NCI-H1048 (cell line): ENCODE measurements at places on chromosomes 7 and 10.

DNA sequence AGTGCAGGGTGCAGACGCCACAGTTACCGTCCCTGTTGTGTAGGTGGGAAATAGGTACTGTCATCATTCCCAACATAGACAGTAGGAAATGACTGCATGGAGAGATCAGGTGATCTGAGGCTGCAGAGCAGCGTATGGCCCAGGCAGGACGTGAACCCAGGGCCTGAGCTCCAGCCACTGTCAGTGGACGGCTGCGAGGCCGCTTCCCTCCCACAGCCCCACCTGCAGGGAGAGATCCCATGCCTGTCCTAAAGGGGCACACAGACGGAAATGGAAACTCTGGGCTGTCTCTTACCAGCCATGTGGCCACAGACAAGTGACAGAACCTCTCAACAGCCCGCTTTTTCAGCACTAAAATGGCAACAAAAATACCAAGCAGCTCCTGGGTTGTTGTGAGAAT lies 44.5 kb upstream of the MNX1 start:
- no peak for DNase-seq

GRCh38 chr7:142000244-142000643 lies 4.6 kb downstream of the MGAM start:
- no peak for DNase-seq

DNA sequence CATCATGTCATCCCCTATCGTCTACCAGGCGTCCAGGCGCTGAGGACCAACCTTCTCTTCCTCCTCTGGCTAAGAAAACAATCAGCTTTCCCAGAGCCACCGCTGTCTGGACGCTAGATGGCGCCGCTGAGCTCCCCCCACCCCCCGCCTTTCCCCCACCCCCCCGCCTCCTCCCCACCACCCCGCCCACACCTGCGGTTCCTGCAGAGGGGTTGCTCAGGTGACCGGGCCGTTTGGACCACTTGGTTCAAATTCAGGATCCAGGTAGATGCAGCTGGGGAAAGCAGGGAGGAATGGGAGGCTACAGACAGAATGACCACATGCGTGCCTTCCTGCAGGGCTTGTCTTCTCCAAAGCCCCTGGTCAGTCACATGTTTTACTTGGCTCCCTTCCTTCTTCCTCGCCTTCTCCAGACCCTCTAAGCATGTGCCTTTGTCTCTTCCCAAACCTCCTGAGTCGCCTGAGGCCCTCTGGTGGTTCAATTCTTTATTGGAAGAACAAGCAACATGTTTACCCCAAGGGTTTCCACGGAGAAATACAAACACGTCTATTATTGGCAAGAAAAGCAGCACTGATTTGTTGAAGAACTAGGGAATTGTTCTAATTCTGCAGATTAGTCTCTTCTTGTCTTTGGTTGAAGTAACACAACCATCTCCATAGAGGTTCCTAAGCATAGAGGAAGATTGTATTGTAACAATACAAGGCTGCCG lies 24.7 kb downstream of the AOC1 start:
- DNase-seq, result peak; percentile 28

- DNase-seq, result no peak
Measured at GRCh38 chr7:73834626-73835191, 3.9 kb downstream of the CLDN4 start.

DNA sequence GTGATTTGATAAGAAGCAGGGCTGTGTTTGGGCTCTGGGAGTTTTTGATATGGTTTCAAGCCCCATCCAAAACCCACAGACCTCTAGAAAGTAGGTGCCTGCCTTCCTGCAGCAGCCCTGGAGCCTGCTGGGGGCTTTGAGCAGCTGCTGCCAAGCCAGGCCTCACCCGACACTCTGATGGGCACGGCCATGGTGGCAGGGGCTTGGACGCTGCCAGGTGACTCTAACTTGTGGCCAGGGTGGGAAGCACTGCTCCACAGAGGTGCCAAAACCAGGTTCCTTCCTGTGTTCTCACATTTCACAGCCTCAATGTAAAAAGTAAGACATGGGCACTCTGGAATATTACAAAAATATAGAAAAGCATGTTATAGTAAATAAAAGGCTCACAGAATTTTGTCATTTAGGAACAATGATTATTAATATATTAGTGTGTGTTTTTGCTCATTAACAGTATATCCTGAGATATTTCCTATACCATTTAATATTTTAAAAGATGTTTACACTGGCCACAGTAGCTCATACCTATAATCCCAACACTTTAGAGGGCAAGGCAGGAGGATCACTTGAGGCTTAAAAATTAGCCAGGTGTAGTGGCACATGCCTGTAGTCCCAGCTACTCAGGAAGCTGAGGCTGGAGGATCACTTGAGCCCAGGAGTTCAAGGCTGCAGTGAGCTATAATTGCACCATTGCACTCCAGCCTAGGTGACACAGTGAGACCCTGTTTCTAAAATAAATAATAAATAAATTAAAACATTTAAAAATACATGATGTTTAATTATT lies 95.1 kb downstream of the EGFR start:
- DNase-seq, result no peak

DNA sequence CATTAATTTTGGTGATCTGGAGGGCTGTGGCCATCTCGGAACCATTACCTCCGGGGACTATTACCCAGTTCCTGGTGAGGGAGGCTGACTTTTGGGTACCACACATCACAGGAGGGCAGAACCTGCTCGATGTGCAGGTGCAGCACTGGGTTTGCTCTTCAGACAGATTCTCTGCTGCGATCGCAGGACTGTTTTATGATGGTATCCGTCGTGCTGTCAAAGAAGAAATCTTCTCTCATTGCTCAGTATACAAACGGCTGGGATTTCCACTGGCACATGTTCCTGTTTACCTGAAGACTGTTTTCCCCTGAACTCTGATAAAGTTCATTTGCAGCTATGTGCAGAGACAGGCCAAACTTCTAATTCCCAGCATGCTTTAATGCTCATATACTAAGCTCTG lies 27.2 kb upstream of the SHH start:
- no peak for DNase-seq

DNA sequence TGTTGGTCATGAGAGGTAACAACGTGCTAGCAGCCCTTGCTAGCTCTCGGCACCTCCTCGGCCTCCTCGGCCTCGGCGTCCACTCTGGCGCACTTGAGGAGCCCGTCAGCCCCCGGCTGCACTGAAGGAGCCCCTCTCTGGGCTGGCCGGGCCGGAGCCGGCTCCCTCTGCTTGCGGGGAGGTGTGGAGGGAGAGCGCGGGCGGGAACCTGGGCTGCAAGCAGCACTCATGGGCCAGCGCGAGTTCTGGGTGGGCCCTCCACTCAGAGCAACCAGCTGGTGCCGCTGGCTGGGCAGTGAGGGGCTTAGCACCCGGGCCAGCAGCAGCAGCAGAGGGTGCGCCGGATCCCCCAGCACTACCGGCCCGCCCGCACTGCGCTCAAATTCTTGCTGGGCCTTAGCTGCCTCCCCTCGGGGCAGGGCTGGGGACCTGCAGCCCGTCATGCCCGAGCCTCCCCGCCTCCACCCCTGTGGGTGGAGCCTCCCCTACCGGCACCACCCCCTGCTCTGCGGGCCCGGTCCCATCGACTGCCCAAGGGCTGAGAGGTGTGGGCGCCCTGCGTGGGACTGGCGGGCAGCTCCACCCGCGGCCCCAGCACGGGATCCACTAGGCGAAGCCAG lies 96.1 kb downstream of the PAXIP1 start:
- DNase-seq, result no peak

GRCh38 chr7:135575296-135575695 lies 17.6 kb downstream of the NUP205 start:
- DNase-seq, result no peak

DNA sequence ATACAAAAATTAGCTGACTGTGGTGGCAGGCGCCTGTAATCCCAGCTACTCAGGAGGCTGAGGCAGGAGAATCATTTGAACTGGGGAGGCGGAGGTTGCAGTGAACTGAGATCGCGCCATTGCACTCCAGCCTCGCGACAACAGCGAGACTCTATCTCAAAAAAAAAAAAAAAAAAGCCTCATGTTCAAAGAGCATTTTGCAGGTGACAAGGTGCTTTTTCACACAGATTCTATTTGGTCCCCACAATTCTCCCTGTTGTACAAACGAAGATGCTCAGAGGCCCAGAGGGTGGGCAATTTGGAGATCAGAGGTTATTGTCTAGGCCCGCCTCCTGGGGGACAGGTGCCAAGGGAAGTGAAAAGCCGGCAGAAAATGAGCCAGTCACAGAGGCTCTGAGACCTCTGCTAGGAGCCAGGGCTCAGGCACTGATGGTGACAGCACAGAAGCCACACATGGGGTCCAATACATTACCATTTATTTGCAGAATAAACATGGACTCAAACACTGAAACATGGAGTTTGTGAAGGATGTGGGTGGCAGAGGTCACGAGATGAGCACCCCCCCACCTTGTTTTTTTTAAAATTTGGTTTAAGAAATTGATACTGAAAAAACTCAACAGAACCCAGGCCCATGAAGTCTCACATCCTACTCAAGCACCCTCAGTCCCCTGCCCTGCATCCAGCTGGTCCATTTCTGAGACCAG lies 882 bp upstream of the GAL3ST4 start:
- DNase-seq, result no peak

DNA sequence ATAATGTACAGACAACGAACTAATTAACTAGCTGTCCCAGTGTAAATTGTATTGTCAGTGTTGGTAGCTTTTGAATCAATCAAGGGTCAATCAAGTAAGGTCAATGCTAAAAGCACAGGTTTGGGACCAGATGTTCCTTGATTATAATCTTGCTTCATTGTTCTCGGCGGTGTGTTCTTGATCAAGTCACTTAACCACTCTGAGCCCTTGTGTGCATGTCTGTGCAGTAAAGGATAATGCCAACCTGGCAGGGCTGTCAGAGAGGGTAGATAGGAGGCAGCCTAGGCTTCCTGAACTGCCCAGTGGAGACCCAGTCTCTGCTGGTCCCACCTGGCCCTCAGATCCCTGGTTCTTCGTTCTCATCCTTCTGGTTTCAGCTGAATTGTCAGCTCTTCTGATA lies 221.0 kb downstream of the EMX2 start:
- DNase-seq, result no peak

- DNase-seq, result no peak
Measured at GRCh38 chr7:134935701-134936100, 50.6 kb upstream of the AGBL3 start.

DNA sequence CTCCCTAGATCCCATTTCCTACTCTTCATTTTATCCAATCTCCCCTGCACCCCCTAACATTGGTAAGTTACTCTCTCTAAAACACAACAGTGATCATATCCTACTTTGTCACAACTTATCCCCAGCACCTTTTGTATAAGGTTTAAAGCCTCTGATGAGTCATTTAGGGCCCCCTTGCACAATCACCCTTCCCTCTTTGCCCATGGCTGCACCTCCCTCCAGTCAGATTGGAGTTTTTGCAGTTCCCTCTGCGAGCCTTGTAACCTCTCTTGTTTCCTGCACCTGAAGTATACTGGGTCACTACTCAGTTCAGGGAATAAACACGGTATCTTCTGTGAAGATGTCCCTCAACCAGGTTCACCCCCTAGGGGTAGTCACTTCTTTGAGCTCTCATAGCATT lies 55.9 kb upstream of the ADRB1 start:
- DNase-seq, result no peak

DNA sequence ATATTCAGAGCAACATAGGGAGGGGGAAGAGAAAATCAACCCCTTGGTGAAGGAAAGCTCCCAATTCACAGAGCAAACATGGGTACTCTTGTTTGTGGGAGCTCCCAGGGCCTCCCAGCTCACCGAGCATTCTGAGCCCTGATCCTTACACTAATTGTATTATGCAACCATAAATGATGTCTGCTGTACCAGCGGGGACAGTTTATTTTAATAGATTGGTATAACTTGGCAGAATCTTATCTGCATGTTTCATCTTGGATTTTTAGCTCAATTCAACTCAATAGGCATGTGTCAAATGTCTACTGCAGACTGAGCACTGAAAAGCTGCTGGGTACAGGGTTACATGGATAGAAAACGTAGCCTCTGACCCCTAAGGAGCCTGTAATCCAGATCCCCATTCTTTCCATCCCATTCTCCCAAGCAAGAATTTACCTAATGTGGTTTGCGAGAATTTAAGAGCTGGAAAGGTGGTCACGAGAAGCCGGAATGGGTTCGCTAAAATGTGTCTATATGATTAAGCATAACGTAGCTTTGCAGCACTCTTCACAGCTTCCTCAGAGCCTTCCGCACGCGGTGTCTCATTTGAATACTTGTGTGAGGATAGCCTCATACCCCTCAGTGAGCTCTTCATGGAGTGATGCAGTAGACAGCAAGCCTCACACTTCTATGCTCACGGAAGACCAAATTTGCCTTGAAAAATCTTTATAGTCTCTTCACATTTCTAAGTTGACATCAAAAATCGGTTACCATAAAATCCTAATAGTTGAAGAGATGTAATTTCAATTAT lies 18.3 kb downstream of the EGFR start:
- DNase-seq, result no peak

- DNase-seq, result no peak
Measured at GRCh38 chr7:46999866-47000265, 582.0 kb downstream of the TNS3 start.

DNA sequence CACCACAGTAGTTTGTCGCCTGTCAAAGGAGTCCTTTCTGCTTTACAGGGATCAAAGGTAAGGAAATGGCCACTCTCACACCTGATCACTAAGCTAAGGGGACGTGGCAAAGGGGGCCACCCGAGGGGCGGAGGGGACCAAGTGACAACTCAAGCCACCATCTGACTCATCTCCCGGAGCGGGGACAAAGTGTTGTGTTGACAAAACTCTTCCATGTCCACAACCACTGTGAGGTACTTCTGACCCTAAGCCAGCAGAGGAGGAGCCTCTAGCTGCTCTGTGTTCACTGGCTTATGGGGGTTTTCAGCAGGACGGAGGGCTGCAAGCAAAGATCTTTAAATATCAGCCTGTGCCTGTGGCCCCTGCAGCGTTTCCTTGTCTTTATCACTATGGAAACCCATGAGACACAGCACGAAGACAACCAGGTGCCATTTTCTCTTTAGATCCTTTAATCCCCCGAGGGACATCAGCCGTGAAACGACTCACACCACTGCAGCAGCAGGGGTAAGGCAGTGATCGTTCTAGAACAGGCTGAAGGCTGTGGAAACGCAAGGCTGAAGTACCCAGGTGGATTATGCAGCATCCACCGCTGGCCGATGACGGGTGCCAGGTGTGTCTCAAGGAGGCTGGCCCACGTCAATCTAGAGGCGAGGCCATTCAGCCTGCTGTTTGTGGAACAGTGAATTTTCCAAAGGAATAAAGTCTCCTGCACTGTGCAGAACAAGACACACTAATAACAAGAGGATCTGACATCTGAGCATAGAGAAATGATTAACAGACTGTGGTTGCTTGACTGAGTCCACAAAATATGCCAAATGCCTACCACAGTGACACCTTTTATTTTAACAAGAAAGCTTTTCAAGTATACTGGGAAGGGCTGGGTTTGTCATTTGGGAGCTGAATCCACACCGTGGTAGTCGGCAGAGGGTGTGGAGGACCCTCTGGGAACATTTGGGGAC lies 26.6 kb upstream of the DDC start:
- DNase-seq, result no peak

GRCh38 chr10:49488056-49488717 lies 50.7 kb downstream of the ERCC6 start:
- DNase-seq, result no peak

GRCh38 chr7:55524558-55525310 lies 47.6 kb downstream of the VOPP1 start:
- no peak for DNase-seq

- no peak for DNase-seq
Measured at GRCh38 chr7:129578829-129579228, 32.7 kb upstream of the NRF1 start.

GRCh38 chr10:106384496-106384895 lies 780.0 kb downstream of the SORCS1 start:
- DNase-seq, result no peak

- DNase-seq, result no peak
Measured at GRCh38 chr10:131406676-131407392, 95.3 kb upstream of the TCERG1L start.
